Fibroblast of skin of left biceps (primary cell): ENCODE measurements at places on chromosomes 13 and 19.

DNA sequence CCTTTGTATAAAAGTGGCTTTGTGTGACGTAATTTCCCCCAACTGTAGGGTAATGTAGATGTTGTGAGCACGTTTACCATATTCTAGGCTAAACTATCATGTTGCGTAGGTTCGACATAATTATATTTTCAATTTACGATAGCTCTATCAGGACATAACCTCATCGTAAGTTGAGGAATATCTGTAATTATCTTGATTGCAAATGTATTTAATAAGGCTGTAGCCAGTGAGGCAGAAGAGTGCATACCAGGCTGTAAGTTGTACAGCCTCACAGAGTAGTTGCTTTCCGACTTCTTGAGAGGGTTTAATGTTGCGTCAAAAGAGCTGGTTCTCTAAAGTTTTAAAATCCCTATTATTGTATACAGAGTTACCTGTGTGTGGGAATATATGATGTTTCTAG, 839.4 kb upstream of the GPC6 start:
- DNase-seq = no peak

- DNase-seq = no peak
Observed at GRCh38 chr13:73065036-73065435, 6.2 kb downstream of the KLF5 start.

- DNase-seq = no peak
Observed at GRCh38 chr13:77720988-77721387, 23.5 kb downstream of the SLAIN1 start.

GRCh38 chr13:79522583-79522982, 41.6 kb downstream of the NDFIP2 start:
- DNase-seq = no peak

DNA sequence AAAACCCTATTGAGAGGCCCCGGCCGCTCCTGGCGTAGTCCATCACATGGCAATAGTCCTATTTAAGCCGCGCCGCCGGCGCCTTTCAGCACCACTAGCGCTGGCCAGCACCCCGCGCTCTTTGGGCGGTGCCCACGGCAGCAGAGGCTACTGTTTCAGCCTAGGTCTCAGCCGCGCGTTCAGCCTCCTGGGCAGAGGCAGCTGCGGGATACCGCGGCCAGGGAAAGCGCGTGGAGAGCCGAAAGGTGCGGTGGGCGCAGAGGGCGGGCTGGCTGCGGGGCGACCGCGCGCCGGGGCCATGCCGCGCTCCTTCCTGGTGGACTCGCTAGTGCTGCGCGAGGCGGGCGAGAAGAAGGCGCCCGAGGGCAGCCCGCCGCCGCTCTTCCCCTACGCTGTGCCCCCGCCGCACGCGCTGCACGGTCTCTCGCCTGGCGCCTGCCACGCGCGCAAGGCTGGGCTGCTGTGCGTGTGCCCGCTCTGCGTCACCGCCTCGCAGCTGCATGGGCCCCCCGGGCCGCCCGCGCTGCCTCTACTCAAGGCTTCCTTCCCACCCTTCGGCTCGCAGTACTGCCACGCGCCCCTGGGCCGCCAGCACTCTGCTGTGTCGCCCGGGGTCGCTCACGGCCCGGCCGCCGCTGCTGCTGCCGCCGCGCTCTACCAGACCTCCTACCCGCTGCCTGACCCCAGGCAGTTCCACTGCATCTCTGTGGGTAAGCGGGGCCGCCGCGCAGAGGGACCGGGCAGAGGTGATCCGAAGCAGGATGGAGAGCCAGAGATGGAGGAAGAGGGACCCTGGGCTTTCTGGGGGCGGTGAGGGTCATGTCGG, at the start of gene GSX1:
Gene GSX1, plus strand, starts transcription at position 91 of the 826 bp plus-strand sequence. Its CDS starts 208 bp downstream, at position 299.
- peak; percentile 5 for DNase-seq

- DNase-seq = no peak
Observed at GRCh38 chr13:22369090-22369489, 698.2 kb downstream of the FGF9 start.

DNA sequence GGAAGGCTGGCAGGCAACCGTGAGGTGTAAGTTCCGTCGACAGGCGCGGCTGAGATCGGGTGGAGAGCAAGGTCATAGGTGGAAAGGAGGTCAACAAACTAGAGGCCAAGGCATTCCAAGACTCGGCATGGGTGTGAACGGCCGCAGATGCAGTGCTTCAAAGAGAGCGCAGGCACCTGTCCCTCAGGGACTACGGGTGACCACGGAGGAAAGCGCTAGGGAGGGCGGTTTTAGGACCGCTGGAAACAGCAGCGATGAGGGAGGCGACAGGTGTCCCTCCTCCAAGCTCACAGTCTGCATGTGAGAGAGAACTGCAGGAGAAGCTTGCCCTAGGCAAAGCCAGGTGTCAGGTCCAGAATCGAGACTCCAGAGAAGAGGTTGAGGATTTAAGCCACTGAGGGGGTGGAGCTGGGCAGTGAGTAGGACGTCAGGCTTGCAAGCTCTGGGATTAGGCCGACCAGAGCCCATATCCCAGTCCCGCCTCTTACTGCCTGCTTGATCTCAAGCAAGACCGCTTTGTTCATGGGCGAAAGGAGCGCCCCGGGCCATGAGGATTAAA, 1.6 kb upstream of the MLNR start:
- DNase-seq = no peak

DNA sequence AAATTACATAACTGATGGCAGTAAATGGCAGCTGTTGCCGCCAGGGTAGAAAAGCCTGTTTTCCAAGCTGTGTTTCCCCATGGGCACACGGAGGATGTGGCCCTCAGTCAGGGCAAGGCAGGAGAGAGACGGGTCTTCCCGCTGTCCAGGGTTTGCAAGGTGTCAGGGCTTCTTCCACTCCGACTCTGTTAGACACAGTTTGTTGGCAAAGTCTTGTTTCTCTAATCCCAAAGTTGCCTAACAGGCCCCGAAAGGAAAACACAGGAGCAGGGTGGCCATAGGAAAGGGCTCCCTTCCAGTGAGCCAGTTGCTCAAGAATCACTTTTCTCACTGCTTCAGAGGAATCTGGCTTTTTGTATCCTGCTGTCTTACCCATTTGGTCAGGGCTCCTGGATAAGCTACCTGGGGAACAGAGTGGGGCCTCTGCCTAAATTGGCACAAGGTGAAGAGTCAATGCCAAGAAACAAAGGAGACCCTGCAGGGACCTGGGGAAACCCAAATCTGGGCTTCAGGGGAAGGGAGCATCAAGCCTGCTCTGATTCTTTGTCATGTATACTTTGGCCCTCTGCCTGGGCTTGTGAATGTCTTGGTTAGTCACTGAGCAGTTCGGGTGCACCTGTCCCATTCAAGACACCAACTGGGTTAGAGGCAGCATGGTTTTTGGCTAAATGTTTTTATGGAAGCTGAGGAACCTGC, 29.0 kb upstream of the CXCL17 start:
- no peak for DNase-seq

DNA sequence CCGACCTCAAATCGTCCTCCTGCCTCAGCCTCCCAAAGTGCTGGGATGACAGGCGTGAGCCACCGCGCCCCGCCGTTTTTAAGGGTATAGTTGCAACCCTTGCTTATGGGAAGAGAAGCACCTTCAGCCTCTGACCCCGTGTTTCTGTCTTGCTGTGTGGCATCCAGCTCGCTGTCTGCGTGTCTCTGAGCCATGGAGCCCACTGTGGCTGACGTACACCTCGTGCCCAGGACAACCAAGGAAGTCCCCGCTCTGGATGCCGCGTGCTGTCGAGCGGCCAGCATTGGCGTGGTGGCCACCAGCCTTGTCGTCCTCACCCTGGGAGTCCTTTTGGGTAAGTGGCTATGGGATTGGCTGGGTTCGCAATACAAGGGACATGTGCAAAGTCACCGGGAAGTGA, 29.5 kb downstream of the TMPRSS9 start:
- no peak for DNase-seq

- DNase-seq = no peak
Observed at GRCh38 chr13:94987869-94988268, 275.5 kb upstream of the SOX21 start.

DNA sequence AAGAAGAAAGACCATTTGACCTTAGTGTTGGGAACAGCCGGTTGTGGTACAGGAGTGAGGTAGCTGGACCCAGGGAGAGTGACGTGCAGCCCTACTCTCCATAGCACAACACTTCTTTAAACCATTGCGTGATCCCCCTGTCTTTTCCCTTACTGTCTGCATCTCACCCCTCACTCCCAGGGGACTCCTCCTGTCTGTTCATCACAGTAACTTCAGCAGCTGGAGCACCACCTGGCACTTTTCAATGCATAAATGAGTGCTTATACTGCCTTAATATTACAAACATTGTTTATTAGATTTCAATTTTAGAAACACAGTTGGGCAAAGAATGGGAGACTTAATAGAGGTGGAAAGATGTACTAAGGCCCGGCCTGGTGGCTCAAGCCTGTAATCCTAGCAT, 285.5 kb downstream of the UQCRFS1 start:
- DNase-seq = no peak

- DNase-seq = no peak
Observed at GRCh38 chr19:1052349-1052975, 12.6 kb downstream of the ABCA7 start.

- no peak for DNase-seq
Observed at GRCh38 chr13:44752164-44752563, 176.0 kb upstream of the TSC22D1 start.

DNA sequence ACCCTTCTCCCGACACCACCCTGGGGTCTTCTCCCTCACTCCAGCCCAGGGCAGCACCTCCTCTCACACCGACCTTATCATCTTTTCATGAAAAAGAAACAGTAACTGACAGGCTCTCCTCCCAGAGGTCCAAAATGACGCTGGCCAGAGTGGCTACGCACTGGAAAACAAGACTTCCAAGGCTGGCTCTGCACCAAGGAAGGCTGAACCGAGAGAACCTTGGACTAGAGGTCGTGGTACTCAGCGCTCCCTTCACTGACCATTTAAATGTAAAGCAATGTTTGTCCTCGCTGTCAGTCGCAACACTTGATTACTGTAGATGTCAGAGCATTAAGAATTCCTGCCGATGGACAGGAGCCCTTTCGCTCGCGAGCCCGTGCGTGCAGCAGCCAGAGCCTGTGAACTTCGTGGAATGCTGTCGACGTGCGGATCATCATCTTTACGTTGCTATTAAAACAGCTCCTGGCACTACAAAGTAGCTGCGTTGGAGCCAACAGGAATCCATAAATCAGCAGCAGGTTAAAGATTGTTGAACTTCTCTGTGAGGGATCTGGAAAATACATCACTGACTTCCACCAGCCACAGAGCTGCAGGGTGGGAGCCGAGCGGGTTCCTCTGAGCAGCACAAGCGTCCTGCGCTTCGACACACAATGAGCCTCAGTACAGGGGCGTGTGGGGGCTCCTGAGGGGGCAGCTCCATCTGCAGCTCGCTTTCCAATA, 125.5 kb upstream of the MCF2L start:
- DNase-seq = no peak

- DNase-seq = no peak
Observed at GRCh38 chr19:56969759-56970178, 129.2 kb upstream of the PEG3 start.

DNA sequence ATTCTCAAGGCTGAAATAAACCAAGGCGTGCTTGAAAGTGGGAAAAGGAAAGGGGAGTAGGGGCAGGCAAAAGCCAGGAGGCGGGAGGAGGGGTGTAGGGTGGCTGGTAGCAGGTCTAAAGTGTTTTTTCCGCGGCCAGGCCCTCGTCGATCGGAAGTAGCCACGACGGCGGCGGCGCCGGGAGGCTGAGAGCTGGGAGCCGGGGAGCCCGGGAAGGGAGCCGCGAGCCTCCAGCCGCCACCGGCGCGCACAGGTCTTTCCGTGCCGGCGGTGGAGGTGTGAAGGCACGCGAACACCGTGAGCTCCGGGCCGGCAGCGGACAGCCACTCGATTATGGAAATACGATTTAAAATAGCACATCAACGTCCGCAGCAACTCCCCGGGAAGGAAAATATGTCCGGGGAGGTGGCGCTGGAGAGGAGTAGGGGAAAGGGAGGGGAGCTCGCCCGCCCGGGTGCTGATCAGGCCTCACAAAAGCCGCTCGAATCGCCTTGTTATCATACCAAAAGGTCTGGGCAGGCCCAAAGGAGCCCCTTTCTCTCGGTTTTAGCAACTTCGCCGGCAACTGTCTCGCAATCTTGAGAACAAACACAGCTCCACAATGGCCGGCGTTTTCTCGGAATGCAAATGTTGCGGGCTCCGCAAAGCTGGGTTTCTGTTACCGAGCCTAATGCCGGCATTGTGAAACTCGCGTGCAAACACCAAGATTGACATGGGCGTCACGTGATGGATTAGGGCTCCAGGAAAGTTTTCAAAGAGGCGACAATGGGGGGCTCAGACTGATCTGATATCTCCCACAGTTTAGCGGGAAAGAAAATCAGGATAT, 2.9 kb upstream of the PCDH8 start:
- no peak for DNase-seq

DNA sequence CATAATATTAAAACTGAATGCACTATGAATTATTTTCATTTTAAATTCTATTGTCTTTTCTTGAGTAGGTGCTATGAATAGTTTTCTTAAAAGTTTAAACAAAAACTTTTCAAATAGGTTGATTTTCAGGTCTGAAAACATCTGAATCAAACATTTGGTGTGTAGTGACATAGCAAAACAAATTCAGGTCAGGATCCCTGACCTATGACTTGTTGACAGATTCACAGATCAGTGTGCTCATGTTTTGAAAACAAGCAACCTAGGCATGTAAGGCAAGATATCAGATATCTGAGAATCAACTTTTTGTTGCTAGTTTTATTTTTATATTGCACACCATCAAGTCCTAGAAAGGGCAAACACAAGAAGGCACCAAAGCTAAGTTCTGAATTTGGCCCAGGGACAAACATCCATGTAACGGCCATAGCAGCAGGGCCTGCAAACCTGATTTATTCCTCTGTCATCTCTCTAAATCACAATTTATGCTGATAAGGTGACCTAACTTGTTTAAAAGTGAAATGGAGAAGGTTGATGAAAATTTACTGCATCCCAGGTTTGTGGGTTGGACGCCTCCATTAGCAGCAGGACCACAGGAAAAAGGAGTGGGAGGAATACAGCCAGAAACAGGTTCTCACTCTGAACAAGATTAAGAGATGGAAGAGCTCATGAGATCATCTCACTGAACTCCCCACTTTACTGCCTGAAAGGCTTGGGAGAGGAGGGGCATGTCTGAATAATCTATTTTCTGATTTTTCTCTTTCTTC, 337.7 kb downstream of the KCNRG start:
- DNase-seq = no peak

DNA sequence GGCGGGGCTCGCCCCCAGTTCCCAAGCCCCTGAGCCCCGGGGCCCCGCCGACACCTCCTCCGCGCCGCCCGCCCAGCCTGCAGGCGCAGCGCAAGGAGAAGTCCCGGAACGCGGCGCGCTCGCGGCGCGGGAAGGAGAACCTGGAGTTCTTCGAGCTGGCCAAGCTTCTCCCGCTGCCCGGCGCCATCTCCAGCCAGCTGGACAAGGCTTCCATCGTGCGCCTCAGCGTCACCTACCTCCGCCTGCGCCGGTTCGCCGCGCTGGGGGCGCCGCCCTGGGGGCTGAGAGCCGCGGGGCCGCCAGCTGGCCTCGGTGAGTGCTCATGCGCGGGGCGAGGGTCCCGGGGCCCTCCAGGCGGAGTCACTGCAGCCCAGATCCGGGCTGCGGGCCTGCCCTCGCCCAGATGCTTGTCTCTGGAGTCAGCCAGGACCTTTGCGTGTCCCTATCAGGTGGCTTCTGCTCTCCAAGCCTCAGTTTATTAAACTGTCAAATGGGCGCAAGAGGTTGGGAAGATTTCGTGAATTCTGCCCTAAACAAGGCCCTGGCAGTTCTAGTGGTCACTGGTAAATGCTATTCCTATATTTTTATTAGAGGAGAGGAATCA, 2.0 kb downstream of the NPAS1 start:
- no peak for DNase-seq

GRCh38 chr13:18947376-18947977, 234.1 kb downstream of the TUBA3C start:
- no peak for DNase-seq
